Right cardiac atrium (tissue), 5 donors: ENCODE measurements at places on chromosomes 2 and 18. TPM values are rescaled to one million over a fixed set of nuclear protein-coding genes. Genes with fewer than 3 reads are reported as not detected.
A peak's percentile ranks its signal among the peaks of the same experiment; 100 is the strongest.

- no peak for DNase-seq
Observed at GRCh38 chr2:174835797-174836255, 71.6 kb upstream of the CHRNA1 start.

DNA sequence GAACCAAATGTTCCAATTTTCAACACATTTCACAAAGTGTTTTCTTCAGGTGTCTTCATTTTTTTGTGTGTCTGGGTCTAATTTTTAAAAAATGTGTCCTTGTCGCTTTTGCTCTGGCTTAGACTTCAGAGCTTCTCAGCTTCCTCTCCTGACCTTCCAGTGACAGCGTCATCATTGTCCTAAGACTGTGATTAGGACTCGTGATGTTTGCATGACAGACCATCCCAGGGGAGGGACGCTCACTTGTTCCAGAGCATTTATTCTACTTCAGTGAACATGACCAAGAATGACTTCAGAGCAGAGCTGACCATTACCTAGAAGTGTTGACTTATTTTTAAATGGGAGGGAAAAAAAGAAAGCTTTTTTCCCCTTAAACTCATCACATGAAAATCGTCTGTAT is 591.9 kb downstream of the IRS1 start:
- peak; percentile 19 for DNase-seq

DNA sequence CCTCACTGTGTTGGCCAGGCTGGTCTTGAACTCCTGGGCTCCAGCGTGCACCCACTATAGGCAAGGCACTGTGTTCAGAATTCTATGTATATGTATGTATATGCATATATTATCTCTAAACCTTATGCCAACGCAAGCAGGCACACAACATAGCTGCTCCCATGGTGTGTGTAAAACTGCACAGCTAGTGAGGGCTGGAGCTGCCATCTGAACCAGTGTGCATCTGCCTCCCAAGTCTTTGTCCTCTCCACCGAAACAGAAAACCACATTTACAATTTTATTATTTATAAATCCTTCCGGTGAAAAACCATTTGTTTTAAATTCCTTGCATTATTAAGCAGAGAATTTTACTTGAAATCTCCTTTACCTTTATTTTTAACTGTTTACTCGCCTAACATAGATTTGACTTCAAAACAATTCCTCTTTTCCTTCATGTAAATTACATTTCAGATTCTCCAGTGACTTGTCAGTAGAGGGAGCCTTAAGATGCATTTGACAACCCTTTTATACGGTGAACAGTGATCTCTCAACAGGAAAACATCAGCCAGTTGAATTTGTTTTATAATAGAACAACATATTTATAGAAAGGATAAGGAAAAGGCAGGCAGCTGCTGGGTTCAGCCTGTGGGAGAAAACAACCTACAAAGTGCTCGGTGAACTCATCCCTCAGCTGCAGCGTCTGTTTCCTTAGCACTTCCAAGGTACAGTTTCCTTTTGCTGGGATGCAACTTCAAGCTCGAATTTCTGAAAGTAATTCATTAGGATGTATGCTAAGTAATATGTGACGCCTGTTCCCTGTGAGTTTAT is 101.2 kb downstream of the MYT1L start:
- no peak for DNase-seq

- peak; percentile 75 for DNase-seq
Observed at GRCh38 chr2:43265001-43265400, 38.6 kb upstream of the ZFP36L2 start.

- DNase-seq = no peak
Observed at GRCh38 chr2:165141601-165142354, 62.1 kb downstream of the SCN3A start.

GRCh38 chr2:38933653-38934052 is 44.0 kb downstream of the ARHGEF33 start:
- DNase-seq = no peak

The PXDN gene
- 13.7 TPM for total RNA-seq

The IL36B gene
- total RNA-seq = not detected
